H54 (cell line): ENCODE measurements at places on chromosomes 12 and 14.

- no peak for DNase-seq
Measured at GRCh38 chr12:53045696-53046045, 4.2 kb upstream of the TNS2 start.

DNA sequence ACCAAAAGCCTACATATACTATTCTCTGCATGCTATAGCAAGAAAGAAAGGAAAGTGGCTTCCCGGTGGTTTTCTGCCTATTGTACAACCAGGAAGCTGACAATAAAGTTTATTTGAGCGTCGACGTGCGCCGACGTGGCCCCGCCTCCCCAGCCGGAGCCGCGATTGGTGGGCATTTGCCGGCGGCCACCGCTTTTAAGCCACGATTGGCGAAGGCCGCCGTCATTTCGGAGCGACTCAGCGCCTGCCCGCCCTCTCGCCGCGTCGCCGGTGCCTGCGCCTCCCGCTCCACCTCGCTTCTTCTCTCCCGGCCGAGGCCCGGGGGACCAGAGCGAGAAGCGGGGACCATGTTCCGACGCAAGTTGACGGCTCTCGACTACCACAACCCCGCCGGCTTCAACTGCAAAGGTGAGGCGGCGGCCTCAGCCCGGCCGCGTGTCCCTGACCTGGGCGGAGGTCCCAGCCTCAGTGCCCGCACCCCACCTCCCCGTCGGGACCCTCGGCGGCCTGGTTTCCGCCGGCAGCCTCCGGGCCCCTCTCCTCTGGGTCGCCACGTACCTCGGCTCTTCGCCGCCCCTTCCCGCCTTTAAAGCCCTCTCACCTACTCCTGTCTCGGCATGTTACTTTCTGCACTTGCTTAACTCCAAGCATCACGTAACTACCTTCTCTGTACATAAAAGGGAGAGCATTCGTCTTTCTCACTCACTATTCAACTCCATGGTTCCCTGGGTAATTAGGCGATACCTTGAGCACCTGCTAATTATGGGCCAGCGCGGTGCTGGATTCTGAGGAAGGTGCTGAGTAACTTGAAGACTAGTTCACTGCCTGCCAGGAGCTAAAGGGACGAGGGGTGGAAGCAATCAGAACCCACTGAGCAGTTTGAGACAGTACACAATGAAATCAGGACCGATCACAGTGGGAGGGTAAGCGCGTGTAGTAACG is at the start of gene RTRAF:
TSS of gene RTRAF (plus strand) at position 254 of the 942 bp plus-strand sequence. CDS start at position 348, 94 bp downstream.
- DNase-seq = peak; percentile 72

- DNase-seq = peak; percentile 57
Measured at GRCh38 chr14:50830932-50831725, at the start of gene NIN. Gene NIN, minus strand, starts transcription at chr14:50831162. Its CDS starts 9,106 bp downstream, at chr14:50822056.

DNA sequence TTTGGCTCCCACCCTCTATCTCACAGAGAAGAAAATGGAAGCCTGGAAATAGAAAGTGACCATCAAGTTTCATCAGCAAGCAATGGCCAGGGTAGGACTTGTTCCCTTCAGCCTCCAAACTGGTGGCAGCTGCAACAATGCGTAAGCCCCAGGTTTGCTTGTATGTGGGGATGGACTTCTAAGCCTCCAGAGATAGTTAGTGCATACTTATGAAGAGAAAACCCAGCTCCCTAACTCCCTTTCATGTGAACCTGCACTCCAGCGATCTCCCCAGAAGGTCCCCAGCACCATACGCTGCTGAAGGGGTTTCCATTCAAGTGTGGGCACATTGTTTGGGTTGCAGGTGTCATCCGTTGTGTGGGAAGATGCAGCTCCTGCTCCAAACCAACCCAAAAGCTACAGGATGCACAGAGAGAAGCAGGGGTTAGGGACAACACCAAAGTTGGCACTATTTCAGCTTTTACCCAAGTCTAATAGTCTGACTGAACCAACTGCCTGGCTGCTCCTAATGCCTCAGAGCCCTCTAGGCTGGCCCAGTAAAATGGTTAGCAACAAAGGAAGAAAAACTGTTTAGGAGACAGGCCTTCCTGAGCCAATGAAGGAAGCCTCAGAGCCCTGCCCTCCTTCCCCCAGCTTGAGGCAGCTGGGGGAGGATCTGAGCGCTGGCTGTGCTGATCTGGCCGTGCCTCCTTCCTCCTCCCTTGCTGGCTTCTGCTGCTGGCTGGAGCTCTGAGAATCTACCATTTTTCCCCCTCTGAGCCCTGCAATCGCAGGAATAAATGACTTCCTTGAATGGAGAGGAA is 12.3 kb downstream of the ZFP36L1 start:
- no peak for DNase-seq

DNA sequence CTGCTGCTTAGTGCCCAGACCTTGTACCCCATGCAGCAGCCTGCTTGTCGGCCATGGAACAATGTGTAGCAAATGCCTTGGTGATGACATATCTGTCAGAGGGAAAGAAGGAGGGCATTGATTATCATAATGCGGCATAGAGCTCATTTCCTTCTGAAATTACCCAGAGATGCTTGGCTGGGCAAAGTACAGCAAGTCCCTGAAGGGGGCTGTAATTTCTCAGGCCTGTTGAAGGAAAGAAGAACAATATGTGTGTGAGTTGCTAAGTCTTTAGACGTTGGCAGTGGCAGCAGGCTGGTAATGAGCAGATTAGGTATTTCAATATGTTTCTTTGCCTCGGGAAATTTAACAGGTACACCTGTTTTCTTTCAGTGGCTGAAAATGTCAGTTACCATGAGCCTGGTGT is 128.6 kb downstream of the CRADD start:
- DNase-seq = no peak
